ENCODE measurements at places on chromosomes 4 and X.

GRCh38 chr4:100340512-100341485 lies 150.5 kb upstream of the DDIT4L start:
- DNase-seq: peak; percentile 53

DNA sequence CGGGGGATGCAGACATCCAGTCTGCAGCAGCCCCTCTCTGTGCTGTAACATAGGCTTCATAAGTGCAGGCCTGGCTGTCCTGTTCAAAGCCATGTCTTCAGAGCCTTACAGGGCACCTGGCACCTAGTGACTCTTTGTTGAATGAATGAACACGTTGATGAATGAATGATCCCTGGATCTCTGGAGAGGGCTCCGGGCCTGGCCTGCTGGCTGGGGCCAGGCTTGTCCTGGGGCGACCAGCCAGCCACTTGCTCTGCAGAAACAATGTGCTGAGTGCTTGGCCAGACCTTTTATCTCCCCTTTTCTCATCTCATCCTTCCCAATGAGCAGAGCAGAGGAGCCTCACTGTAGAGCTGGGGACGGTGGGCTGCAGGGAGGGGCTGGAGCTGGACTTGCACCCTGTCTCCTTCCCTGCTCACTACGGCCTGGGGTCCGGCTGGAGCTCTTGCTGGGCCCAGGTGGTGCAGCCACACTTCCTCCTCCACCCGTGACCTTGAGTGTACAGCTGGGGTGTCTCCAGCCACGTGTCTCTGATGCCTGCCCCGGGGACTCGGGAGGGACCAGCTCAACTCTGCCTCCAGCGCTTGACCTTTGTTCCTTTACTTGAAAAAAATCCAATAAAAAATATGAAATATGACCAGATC lies 77.9 kb downstream of the PSAPL1 start:
- DNase-seq: no peak

GRCh38 chrX:136369377-136369776 lies 68.6 kb downstream of the ADGRG4 start:
- DNase-seq: no peak

DNA sequence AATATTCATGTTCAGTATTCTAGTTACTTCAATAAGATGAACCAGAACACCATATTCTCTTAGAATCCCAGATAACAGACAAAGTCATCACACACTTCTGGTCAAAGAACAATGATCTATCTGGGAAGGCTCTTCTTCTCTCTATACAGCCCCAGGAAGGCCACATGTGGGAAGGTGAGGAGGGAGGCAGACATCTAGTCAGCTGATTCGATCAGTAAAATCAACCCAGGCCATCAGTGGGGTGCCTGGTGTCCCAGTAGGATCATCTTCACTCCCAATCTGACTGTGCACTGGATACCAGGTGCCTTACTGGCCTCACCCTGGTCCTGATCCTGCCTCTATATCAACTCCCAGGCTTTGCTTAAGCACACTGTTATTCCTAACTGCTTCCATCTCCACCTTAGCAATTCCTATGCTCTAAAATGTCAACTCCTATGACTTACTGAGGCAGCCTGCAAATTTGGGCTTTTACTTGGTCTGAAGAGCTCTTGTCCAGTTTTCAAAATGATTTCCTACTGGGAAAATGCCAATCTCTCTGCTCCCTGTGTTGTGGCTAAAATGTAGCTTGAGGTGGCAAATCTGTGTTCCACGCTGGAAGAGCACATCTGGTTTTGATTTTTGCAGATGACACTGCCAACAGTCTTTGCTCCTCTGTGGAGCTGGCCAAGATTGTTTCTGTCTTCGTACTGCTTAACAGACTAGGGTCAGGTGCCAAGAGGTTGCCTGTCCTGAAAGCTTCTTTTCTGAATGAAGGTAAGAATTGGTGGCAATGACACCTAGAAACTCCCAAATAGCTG lies 128.7 kb downstream of the MGST2 start:
- DNase-seq: peak; percentile 38

DNA sequence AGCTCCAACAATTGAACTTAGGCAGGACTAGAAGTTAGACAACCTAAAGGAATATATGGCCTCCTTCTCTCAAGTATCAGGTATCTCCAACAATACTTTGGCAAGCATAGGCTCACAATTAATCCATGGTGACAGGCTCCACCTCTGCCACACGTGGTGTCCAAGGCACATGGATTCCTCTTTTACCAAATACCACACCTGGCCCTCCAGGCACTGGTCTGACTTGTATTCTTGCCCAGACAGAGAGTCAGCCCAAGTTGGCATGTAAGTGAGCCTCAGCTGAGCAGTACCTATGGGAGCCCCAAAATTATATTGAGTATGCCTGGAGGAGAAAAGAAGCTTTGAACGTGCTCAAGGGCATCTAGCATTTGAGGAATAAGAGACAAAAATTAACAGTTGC lies 19.6 kb downstream of the SRPX2 start:
- no peak for DNase-seq

DNA sequence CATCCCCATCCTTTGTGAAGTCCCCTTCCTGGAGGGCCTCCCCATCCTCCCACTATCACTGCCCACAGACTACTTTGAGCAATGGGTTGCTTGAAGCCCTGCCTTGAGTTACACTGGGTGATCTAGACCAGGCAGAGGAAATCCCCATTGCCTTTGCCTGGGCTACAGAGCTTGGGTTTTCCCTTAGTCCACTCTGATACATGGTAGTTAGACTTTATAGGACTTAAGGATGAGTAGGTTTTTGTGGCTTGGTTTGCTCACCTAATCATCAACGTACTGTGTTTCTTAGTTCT lies 56.6 kb downstream of the TMEM131L start:
- DNase-seq: no peak

GRCh38 chr4:4662230-4662629 lies 120.4 kb upstream of the STX18 start:
- DNase-seq: no peak

DNA sequence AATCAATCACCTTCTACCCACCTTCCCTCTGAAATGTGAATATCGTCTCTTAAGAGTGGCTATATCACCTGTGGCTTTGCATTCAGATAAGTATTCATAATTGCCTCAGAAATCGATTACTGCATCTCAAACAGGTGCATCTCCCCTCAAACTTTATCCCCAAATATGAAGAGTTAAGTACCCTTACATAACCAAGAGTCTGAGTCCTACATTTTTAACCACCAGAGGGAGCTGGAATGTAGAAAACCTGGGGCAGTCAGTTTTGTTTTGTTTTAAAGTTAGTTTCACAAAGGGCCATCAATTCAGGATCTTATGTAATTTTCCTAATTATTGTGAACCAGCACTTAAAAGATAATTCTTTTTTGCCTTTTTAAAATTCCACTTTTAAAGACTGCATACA lies 5.7 kb downstream of the TCEANC start:
- DNase-seq: peak; percentile 69

- DNase-seq: no peak
These were observed 22.8 kb downstream of the IL1RAPL1 start for GRCh38 chrX:28609917-28610613.

DNA sequence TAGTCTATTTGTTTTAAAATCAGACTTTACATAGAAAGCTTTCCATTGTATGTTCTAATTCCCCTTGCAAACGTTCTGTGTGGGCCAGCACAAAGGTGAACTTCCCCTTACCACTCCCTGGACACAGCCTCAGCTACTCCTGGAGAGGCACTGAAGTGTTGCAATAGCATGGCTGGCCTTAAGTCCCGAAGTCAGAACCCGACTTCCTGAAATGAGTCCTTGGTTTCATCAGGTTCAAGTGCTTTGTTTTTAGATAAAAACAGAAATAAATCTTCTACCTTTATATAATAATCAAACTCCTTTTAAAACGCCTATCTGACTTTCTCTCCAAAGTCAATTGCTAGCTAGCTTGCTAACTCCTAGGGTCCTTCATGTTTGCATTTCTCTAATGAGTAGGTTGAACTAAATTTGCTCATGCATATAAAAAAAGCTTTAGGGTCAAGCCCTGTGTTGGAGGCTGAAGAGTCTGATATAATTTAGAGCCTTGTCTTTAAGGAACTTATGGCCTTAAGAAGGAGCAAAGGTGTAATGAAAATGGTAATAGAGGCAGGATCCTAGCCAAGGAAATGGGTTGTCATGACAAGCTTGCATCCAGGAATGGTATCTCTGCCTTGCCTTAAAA lies 9.0 kb downstream of the BMP3 start:
- DNase-seq: no peak

GRCh38 chr4:2648159-2648814 lies 107.8 kb downstream of the TNIP2 start:
- DNase-seq: no peak

DNA sequence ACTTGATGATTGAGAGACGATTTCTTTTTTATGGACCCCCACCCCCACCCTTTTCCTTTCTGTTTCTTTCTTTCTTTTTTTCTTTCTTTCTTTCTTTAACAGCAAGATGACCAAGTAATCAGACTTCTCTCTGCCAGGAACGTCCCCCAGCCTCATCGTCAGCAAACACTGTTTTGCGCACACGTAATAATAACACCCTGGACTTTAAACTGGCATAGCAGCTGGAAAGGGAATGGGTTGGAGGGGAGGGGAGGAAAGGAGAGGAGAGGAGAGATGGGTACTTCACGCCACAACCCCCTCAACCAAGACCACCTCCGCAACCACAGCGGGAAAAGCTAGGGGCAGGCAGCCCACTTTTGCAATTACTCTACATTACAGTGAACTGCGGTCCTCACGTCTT lies 1.1 kb downstream of the GABRA2 start:
- no peak for DNase-seq

GRCh38 chrX:46920235-46920634 lies 8.0 kb downstream of the JADE3 start:
- DNase-seq: no peak

- DNase-seq: no peak
These were observed 156.4 kb upstream of the CXCL13 start for GRCh38 chr4:77449171-77449570.

DNA sequence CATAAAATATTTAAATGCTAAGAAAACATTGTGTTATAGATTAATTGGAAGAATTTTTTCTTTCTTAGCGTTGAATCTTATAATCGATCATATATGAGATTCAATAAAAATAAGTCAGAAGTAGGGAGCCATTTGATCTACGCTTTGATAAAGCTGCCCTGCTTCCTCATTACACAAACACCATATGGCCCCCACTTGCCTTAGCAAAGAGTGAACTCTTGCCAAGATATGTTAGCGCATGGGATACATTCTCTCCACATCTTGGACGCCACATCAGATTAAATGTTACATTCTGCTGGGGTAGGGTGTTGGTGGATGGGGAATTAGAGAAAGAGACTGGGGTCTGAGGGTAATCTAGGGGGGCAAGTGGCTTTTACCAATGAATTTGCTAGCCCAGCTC lies 207.7 kb upstream of the MID1 start:
- DNase-seq: no peak

- DNase-seq: peak; percentile 7
These were observed 654 bp upstream of the STS start for GRCh38 chrX:7146703-7147412.

- no peak for DNase-seq
These were observed 80.1 kb upstream of the CXCL13 start for GRCh38 chr4:77525538-77525937.

DNA sequence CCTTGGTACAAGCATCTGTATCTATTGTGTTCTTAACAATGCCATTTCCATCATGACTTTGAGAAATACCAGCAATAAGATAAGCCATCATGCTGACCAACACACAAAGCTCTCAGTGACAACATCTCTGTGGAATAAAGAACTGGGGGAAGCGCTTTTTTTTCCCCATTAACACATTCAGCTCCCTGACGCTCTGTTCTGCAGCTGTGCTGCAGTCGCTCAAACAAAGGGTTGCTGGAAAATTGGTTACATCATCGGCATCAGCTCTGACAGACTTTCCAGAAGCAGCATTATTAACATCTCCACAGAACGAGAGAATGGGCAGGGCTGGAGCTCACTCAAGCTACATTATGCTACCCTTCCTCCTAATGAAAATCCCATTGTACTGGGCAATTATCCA lies 39.9 kb downstream of the DCX start:
- DNase-seq: no peak

GRCh38 chr4:138050601-138051000 lies 191.5 kb downstream of the SLC7A11 start:
- DNase-seq: no peak

DNA sequence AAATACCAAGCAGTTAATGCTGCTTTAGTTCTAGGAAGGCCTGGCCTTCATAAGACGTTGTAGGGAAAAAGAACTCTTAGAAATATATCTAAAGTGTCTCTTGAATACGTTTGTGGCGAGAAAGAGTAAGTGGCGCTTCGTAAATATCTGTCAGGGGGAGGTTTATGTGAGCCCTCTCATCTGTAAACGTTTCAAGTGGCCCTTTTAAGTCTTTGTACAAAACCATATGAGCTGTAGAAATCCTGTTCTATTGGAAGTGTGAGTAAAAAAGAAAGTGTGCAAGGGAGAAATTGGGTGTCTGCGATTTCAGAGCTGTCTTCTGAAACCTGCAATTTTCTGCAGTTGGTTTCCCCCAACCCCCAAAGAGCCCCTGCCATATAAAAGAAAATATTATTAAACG lies 8.6 kb upstream of the INTU start:
- DNase-seq: no peak

GRCh38 chrX:69154051-69154450 lies 11.2 kb downstream of the PJA1 start:
- DNase-seq: no peak

DNA sequence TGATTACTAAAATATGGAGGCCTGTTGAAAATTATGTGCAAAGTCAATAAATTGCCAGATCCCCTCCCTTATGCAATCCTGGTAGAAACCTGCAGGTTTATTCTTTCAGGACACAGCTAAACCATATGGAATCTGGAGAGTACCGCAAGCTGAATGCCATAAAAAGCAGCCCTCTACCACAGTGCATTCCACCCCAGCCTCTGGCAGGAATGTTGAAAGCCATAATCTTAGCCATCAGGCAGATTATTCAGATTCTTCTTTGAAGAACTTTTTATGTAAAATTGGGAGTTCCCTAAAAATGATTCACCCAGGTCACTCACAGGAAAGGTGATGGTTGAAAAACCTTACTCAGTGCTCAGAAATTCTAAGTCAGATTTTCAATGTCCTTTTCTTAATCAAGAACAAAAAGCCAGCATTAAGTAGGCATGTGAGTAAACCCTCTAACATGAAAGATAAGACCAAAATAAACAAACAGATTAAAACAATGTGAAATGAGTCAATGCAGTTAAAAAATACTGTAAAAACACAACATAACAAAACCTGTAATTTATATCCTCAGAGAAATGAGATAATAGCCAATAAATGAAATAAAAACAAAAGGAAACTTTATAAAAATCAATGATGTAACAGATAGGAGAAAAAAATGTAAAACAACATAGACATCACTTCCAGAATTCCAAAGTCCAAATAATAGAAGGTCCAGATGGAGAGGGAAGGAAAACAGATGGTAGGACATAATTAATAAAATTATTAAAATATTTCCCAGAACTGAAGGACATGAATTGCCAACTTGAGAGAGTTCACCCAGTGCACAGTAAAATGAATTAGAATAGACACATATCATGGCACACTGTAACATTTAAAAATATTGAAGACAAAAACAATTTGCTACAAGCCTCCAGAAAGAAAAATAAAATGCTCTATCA lies 226.9 kb downstream of the FSTL5 start:
- peak; percentile 16 for DNase-seq

DNA sequence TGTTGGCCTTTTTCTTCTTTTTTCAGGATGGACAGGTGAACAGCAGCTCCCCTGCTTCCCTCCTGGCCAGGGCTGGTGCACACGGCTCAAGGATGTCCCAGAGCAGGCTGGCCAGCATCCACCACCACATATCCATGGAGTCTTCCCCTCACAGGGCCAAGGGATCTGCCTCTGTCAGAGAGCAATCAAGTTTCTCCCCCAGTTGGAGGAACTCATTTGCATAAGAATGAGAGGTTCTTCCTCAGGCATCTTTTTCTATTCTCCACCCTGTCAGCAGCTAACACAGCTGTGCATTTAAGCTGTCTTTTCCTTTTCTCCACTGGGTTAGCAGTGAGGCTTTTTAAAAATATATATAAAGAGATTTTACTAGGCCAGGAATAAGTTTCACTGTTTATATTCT lies 143.8 kb downstream of the ANAPC10 start:
- no peak for DNase-seq

All from cardiac muscle cell (in vitro differentiated cells and primary cell).